ENCODE measurements at places on chromosomes 16 and 17. TPM values are rescaled to one million over a fixed set of nuclear protein-coding genes. Genes with fewer than 3 reads are reported as not detected.

DNA sequence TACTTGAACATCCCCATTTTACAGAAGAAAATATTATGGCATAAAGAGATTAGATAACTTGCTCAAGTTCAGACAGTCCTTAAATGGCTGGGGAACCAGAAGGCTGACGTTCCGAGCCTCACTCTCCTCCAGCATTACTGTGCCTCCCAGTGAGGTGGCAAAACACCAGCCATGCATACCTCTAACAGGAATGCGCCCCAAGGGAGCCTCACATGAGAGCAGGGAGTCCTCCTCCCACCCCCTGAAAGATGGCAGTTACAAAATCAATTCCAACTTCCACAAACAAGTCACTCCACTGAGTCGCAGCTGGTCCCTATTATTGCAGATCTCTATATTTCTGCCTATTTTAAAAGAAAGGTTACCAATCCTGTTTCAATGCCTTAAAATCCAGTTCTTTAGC is 55.5 kb downstream of the ANKFY1 start:
- no peak for DNase-seq

DNA sequence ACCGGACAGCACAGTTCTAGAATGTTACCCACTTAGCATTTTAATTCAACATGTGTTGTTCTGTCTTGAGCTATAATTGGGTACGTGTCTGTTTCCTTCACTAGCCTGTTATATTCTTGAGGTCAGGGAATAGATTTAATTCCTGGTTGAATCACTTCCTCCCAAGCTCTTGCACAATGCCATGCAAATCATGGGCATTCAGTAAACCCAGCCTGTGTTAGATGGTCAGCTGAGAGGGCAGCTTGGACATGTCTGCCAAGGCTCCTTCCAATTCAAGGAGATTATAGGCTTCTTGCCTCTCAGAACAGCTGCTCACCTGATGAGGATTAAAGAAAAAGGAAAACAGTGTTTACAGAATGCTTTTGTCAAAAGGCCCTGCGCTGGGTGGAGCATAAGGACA is 12.6 kb downstream of the C1QTNF1 start:
- no peak for DNase-seq

DNA sequence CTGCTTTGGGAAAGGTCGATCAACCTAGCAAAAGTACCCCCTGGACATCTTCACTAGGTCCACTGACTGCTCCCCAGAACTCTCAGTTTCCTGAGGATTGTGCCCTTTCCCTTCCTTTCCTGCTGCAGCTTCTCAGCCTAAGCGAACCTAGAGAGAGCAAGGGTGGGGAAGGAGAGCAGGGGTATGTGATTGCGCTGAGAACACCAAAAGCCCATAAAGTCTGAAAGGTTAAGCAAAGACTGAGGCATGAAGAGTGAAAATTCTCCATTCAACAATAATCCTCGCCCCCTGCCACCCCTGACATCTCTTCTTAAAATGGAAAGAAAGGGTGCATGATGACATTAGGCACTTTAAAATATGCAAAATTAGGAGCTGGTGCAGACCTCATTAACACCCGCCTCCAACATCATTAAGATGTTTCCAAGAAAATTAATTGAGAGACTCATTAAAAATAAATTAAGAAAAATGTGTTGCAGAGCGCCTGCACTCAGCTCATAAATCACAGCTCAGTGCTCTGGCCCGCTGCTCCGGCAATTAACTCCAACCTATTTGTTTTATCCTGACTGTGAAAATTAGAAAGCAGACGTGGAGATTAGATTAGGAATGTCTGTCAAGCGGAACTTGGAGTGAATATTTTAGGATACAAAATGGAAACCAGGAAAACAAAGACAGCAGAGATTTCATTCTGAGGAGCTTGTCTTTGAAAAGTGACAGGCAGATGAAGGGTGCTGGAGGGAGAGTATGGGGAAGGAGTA is 49.1 kb upstream of the PMFBP1 start:
- no peak for DNase-seq

- no peak for DNase-seq
These were observed 76.0 kb downstream of the ZNF18 start for GRCh38 chr17:11921296-11921695.

GRCh38 chr17:76394166-76394565 is 9.8 kb downstream of the SPHK1 start:
- no peak for DNase-seq

- no peak for DNase-seq
These were observed 3.3 kb downstream of the POLR3E start for GRCh38 chr16:22300427-22301071.

DNA sequence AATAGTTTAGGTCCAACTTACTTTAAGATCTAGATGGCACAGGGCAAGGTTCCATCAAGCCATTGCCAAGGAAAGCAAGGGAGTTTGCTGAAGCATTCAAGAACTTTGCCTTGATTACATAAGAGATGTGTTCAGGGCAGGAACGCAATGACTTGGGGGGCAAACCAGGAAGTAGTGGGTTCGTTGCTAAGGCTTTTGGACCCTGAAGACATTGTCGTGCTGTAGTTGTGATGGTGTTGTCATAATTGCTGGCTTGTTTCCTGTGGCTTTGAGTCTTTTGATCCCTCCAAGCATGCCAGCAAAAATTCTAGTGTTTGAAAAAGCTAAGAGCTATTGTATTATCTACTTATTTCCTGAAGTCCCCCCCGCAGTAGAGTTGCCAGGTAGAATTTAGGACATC is 70.7 kb upstream of the HNF1B start:
- DNase-seq = no peak

- DNase-seq = no peak
These were observed 696.9 kb downstream of the WWOX start for GRCh38 chr16:78796221-78796866.

DNA sequence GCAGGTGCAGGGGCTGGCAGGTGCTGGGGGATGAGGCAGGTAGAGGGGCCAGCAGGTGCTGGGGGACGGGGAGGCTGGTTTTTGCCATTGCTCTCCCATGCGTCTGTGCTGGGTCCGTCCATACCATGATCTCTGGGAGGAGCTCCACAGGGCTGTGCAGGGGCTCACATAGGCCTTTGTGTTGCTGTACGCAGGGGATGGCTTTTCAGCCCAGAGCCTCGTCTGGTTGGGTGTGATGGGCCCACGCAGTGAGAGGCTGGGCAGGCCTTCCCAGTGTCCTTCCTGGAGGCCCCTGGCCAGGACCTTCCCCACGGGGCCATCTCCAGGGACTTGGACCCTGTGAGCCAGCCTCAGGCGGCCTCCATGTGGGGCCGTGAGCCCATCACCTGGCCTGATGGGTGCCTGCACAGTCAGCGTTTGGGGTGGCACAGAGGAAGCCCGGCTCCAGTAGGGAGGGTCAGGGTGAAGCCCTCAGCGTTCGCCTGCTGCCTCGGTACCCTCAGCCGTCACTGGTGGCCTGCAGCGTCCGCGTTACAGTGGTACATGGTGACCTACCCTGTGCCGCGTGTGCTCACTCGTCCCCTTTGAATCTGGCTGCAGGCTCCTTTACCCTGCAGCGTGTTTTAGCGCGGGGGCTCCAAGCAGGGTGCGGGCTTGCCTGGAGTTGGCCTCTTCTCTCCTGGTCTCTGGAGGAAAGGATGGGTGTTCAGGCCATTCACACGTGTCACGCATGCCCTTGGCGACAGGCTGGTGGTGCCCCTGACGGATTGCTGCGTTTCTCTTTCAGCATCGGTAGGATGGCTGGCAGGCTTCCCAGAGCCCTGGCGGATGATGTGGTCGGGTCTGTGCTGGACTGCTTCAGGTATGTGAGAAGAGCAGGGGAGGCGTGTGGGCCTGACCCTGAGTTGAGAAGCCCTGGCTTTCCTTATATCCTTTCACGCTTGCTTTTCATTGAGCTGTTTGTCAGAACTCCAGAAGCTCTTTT is 30.6 kb downstream of the ZNF750 start:
- no peak for DNase-seq

Gene ABCA9
- total RNA-seq = 6.0 TPM

Gene SLC5A10
- total RNA-seq = 0.13 TPM

Gene ASPA
- total RNA-seq = 0.94 TPM
